ENCODE measurements at places on chromosomes 5 and 9. TPM values are rescaled to one million over a fixed set of nuclear protein-coding genes. Genes with fewer than 3 reads are reported as not detected.

FRMPD1 gene
- not detected for total RNA-seq

BRINP1 gene
- not detected for total RNA-seq

STXBP1 gene
- total RNA-seq, result 16.8 TPM

WWC1 gene
- total RNA-seq, result not detected

INSL6 gene
- total RNA-seq, result not detected

PLK2 gene
- total RNA-seq, result 8.2 TPM

SLC46A2 gene
- not detected for total RNA-seq

BTNL3 gene
- total RNA-seq, result not detected

GM2A gene
- total RNA-seq, result 36.0 TPM

PRR16 gene
- total RNA-seq, result not detected

TTC39B gene
- total RNA-seq, result 32.1 TPM

OMD gene
- total RNA-seq, result not detected

FOXD4 gene
- total RNA-seq, result 0.20 TPM

SEC16A gene
- total RNA-seq, result 92.9 TPM

DAB2IP gene
- total RNA-seq, result 0.32 TPM

STPG3 gene
- total RNA-seq, result not detected

MYMK gene
- total RNA-seq, result not detected

TOR4A gene
- 16.8 TPM for total RNA-seq
